ENCODE measurements at places on chromosomes 1 and 21.

GRCh38 chr1:55720261-55720660, 505.1 kb upstream of the USP24 start:
- no peak for DNase-seq

DNA sequence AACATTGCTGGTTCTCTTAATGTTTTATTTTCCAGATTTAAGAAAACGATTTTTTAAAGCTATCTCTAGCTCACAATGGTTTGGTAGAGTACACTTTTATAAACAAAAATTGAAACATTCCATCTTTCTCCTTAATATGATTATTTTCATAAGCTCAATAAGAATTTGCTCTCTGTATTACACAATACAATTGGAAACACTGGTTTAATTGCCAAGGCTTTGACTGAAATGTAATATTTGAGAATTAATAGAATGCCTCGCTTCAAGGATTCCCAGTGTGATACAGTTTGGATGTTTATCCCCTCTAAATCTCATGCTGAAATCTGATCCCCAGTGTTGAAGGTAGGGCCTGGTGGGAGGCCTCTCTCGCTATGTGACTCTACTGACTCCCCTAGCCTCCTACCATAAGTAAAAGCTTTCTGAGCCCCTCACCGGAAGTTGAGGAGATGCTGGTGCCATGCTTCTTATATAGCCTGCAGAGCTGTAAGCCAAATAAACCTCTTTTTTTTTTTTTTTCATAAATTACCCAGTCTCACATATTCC, 67.4 kb downstream of the DDAH1 start:
- DNase-seq, result no peak

DNA sequence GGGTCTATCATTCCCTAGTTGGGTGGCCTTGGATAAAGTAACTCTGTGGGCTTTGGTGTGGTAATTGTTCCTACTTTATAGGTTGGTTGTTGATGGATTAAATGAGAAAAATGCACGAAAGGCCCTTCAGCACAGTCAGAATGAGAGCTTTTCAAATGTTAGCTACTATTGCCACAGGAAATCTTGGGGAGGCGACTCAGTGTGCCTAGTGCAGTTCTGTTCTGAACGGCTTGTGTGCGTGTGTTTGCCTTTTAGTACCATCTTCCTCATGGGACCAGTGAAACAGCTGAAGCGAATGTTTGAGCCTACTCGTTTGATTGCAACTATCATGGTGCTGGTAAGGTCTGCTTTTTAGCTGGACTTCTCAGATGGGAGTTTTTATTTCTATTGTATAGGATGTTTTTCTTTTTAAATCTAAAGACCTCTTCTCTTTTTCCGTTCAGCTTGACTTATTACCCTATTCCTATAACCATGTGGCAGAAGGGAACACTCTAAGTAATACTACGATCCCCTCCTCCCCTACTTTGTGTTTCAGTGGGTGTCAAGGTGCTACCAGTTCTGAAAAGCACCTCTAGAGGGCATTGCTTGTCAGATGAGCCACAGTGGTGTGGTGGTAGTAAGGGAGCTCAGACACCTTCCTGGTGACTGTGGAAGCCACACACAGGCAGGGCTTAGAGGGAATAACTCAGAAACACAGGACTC, 9.2 kb downstream of the SFT2D2 start:
- DNase-seq, result peak; percentile 72

DNA sequence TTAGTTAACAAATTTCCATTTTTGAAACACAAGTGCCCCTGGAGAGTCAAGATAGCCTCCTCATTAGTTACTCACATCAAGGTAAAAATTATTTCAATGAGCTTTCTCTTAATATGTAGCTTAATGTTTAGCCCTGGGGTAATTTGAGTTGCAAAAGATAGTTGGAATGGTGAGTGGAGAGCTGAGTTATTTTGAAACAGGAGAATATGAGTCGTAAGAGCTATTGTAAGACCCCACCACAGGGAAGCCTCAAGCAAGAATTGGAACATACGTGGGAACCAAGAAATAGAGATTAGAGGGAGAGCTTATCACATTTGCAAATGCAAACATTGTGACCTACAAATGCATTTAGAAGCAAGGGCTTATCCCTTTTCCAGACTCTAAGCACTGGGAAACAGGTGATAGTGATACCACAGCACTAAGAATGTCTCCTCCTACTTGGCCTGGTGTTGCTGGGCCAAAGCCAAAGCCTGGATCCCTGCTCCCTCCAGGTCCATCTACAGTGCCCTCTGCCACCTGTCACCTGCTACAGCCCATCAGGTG, 635.1 kb downstream of the PTPRC start:
- DNase-seq, result peak; percentile 12

DNA sequence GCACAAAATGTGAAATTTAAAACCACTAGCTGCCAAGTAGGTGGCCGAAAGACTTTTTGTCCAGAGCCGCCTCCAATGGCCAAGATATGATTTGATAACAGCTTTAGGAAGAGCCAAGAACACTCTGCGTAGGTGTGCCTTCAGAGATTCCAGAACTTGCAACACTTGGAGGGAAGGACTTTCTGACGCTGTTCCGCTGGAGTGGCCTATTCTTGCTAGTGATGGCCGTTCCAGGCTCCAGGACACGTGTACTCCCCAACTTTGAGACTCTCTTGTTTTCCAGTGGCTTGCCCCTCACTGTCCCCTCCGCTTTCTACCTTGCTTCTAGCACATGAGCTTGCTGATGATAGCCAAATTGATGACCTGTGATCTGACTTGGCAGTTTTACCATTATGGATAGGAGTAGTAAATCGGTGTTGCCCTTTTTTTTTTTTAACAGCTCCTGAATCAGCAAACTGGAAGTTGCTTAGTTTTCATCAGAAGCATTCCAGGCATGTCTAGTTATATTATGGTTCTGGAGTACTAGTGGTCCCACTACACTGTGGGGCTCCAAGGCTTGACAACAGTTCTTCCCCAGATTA, 1.0 kb downstream of the PRDX6 start:
- peak; percentile 59 for DNase-seq

DNA sequence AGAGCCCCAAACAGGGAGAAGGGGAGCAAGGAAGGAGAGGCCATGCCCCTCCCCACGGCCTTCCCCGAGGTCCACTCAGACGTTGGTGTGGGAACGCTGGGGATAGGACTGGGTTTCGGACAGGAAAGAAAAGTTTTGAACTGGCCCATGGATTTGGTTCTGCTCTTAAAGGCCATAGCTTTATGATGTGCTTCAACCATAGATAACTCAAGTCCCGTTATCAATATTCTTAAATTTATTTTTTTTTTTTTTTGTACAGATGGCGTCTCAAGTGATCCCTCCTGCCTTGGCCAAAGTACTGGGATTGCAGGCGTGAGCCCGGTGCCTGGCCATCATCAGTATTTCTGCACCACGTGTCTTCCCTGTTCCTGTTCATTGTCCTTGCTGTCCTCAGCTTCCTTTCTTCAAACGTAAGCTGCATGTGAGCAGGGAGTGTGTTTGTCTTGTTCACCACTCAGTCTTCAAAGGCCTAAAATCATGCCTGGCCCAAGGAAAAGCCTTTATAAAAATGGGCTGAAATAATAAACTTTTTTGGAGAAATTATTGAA, 820 bp upstream of the KRTAP10-1 start:
- DNase-seq, result no peak

DNA sequence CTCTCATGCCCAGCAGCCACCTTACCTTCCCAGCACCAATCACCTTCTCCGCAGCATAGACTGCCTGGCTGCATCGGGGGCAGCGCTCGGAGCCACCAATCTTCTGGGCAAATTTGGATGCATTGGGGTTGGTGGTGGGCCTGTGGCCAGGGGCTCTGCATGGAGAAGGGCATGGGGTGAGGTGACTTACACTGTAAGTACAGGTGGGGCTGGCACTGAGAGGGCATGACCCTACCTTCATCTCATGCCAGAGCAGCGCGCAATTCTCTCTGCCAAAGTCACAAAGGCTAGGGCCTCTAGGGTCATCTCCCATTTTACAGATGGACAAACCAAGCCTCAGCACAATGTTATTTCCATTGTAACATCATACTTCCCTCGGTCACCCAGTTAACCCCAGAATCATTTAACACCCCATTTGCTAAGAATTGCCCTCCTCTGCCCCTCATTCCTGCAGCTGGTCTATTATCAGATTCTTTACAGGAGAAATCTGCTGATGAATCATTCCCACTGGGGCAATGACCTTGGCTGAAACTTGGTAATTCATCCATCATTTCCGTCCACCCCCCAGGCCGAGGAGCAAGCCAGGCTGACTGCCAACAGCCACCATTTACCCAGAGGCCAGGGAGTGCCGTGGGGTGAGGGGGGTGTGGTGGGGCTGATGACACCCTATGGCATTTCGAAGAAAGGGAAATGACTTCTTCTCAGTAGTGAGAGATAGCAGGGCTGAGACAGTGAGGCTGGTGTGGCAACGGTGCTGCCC, 17.9 kb downstream of the CSRP1 start:
- peak; percentile 96 for DNase-seq

GRCh38 chr1:59779949-59780348, 34.8 kb upstream of the HOOK1 start:
- no peak for DNase-seq

DNA sequence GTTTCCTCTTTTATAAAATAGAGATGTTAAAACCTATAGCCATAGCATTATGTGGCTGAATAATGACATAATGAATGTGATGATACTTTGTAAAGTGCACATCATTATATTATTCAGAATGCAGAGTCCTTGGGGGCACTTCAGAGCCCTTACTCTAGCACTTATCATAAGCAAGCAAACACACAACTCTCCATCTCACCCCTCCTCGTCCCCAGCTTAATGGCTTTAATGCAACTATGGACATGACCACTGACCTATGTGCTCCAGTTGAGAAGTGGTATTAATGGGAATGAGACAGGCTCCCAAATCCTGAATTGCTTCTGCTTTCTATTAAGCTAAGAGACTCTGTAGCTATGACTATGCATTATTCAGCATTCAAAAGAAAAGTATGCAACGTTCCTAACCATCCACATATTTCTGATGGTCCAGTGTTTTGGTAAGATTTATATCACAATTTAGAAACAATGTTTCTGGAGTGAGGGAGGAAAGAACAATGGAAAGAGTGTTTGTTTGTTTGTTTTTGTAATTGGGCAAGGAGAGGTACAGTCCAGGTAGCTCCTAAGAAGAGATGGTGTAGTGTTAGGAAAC, 194.0 kb upstream of the PLXNA2 start:
- no peak for DNase-seq

- DNase-seq, result no peak
Measured at GRCh38 chr1:100400404-100400803, 48.1 kb downstream of the CDC14A start.

DNA sequence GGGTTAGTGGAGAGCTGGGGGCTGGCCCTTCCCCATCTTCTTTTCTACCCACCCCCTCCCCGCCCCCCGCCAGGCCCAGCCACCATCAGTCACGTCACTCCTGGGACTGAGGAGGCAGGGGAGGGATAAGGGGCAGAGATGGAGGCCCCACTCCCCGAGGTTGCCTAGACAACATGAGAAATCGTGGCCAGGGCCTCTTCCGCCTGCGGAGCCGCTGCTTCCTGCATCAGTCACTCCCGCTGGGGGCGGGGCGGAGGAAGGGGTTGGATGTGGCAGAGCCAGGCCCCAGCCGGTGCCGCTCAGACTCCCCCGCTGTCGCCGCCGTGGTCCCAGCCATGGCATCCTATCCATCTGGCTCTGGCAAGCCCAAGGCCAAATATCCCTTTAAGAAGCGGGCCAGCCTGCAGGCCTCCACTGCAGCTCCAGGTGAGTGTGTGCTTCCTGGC, 1.2 kb downstream of the AMPD2 start:
- DNase-seq, result peak; percentile 90

DNA sequence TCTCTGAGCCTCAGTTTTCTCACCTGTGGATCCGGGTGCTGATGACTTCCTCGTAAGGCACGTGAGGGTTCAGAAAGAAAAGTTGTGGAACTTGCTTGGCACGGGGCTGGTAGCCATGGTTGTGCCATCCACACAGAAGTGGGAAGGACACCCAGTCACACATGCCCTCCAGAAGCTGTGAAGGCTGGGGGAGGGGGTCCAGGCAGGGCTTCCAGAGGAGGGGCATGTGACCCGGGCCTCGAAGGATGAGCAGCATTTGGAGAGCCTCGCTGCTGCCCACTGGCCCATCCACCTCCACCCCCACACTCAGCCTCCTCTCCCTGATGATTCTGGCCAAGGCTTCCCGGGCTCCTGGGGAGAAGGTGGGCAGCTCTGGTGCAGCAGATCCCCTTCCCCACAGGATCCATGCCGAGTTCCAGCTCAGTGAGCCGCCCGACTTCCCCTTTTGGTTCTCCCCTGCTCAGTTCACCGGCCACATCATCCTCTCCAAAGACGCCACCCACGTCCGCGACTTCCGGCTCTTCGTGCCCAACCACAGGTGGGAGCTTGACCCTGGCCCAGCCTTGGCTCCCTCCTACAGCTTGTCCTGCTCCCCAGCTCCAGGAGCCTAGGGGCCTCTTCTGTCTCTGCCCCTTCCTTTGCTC, 9.4 kb downstream of the SELENON start:
- no peak for DNase-seq

DNA sequence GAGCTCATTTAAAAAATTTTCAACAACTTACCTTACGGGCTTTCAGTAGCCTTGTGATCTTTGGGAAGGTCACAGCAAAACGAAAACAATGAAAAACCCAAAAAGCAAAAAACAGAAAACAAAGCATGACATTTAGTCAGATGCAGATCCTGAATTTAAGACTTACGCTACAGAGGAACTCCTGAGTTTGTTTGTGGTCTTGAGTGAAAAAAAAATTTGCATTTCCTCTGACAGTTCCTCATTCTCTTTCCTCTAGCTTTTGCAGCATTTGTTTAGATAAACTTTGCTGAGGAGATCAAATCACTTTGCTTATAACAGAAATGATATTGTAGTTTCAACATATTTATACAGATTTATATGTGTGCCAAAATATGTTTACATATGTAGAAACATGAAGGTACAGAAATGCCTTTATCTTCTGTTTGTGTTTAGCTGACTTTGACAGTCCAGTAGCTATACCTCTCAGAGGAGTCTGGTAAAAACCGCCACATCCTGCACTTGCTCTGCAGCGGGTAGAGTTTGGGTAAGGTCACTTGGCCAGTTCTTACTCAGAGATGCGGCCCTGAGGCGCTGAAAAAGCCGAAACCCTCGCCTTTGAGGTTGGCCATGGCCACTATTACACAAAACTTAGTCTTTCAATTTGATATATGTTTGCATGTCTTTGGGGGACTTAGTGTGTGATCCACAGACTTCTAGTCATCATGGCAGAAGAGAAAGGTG, 142.5 kb downstream of the TNR start:
- no peak for DNase-seq

DNA sequence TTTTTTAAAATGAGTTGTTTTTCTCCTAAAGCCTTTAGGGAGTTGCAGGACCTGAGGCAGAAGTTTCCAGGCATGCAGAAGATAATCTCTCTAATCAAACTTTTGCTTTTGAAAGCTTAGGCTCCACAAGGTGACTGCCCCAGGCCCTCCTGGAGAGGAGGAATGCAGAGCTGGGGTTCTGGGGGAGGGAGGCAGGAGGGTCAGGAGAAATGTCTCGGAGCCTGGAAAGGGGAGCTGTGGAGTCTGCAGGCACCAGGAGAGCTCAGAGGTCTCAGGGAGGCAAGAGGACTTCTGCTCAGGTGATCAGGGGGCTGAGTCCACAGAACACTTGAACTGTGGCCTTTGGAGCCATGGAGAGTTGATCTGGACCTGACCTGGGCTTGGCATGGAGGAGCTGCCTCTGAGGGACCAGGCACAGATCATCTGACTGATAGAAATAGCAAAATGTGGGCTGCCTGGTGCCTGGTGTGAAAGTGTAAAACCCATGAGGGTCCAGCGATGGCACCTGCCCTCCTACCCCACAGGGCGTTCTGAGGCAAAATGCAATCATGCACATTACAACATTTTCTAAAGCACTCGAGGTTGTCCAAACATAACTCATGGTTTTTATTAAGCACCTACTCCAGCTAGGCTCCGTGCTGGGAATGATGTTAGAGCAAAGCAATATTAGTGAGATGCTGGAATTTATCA, 10.0 kb upstream of the ABCG1 start:
- DNase-seq, result no peak
